ENCODE measurements at places on chromosomes 2 and 18.

- no peak for DNase-seq
Observed at GRCh38 chr2:159379181-159379580, 92.7 kb upstream of the WDSUB1 start.

- no peak for DNase-seq
Observed at GRCh38 chr2:200318940-200319435, 12.5 kb downstream of the SPATS2L start.

DNA sequence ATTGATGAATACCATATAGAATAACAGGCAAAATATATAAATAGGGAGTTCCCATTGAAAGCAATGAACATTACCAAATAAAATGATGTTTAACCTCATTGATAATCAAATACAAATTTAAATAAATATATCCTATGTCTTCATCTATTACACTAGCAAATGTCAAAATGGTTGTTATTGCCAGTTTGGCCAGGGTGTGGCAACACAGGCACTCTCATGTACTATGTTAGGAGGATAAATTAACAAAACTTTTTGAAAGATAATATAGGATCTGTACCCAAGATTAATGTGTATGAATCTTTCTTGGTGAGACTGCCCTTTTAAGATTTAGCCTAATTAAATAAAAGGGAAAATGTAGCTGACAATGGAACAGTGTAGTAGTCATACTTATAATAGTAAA lies 659.3 kb downstream of the ERBB4 start:
- DNase-seq, result no peak

GRCh38 chr2:102708847-102709559 lies 52.8 kb upstream of the TMEM182 start:
- DNase-seq, result no peak

GRCh38 chr2:152563764-152564163 lies 153.5 kb downstream of the PRPF40A start:
- DNase-seq, result no peak

DNA sequence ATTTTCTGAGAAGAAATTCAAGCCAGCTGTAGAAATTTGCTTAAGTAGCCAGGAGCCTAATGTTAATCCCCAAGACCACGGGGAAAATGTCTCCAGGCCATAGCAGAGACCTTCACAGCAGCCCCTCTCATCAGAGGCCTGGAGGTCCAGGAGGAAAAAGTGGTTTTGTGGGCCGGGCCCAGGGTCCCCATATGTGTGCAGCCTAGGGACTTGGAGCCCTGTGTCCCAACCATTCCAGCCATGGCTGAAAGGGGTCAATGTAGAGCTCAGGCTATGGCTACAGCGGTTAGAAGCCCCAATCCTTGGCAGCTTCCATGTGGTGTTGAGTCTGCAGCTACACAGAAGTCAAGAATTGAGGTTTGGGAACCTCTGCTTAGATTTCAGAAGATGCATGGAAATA lies 14.2 kb upstream of the TTC21B start:
- DNase-seq, result no peak

DNA sequence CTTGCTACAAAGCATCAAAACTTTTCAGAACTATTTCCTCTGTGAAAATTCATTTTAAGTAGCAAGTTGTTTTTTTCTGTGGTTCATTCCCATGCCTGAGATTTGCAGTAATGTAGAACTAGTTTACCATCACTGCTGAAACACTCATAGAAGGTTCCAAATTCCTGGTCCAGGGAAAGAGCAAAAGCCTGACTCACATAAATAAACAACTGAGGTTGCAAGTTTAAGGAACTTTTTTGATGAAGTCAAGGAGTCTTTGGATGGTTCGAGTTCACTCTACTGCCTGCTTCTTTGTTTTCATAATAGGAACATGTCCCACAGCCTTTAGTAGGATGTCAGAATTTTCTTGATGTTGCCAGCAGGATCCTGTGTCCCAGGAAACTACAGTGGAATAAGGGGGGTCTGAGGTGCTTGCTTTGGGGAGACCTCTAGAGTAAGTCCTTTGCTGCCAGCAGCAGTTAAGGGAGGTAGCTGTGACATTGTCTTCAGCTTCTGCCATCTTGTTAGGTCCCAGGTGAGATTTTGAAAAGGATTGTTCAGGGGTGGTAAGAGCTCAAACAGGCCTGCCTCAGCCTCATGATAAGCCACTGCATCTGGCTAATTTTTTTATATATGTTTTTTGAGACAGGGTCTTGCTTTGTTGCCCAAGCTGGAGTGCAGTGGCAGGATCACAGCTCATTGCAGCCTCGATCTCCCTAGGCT lies 43.9 kb downstream of the ACSL3 start:
- no peak for DNase-seq

DNA sequence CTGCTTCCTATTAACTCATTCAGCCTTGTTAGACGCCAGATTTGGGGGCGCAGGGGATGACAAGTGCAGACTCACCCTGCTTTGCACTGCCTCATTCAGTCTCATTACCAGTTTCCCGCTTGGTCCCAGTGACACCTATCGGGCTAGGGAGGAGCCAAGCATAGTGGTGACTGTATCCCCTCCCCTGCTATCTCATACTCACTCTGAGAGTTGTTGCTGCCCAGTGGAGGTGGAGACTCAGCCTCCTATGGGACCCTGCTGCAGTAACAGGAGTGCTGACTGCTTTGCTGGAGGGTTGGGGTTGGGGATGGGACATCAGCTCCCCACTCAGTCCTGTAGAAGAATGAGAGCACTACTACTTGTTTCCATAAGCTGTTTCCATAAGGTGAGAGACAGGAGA lies 21.3 kb upstream of the PIK3C3 start:
- no peak for DNase-seq

DNA sequence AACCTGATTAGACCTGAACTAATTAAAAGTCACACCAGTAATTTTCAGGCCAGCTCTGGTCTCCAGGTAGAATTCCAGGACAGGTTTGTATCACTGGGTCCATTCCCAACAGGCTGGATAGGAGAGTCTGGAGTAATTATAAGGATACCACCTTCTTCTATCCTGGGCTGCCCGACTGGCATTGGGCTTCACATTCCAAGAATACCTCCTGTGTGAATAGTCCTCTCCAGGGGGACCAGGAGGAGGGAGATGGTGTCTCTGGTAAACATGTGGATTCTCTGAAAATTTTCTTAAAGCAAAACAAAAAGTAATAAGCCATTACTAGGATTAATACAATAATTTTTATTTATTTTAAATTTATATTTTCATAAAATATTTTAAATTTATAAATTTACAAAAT lies 17.3 kb downstream of the DUSP11 start:
- DNase-seq, result no peak

- no peak for DNase-seq
Observed at GRCh38 chr2:143840601-143841000, 679.3 kb downstream of the ZEB2 start.

DNA sequence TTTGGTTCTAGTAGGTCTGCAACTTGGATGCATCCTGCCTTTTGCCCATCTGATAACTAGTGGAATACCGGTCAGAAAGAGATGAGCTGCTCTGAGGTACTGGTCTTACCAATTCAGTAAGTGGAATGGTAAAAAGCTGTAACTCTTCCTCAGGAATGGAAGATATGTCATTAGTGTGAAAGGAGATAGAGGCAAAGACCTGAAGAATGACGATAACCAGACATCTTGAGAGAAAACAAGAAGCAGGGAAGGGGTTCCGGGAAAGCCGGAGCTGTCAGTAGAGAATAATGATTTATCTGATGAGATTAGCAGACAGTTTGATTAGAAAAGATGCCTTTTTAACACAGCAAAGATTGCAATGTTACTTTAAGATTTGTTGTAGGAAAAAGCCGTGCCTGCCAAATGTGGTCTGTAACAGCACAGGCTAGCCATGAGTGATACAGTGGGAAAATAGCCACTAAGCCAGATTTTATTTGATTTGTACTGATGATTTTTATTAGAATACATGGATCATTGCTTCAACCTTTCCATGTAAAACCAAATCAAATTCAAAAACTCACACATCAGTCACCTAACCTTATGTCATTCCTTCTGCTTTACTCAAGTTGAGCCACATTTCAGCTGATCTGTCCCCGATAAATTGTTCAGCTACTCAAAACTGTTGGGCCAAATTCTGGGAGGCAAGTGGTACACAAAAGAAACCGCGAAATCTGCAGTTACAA lies 110.0 kb downstream of the TCF4 start:
- no peak for DNase-seq

GRCh38 chr2:168087401-168087800 lies 160.0 kb downstream of the STK39 start:
- no peak for DNase-seq

- DNase-seq, result no peak
Observed at GRCh38 chr18:51196118-51196810, 1.2 kb downstream of the MEX3C start.

DNA sequence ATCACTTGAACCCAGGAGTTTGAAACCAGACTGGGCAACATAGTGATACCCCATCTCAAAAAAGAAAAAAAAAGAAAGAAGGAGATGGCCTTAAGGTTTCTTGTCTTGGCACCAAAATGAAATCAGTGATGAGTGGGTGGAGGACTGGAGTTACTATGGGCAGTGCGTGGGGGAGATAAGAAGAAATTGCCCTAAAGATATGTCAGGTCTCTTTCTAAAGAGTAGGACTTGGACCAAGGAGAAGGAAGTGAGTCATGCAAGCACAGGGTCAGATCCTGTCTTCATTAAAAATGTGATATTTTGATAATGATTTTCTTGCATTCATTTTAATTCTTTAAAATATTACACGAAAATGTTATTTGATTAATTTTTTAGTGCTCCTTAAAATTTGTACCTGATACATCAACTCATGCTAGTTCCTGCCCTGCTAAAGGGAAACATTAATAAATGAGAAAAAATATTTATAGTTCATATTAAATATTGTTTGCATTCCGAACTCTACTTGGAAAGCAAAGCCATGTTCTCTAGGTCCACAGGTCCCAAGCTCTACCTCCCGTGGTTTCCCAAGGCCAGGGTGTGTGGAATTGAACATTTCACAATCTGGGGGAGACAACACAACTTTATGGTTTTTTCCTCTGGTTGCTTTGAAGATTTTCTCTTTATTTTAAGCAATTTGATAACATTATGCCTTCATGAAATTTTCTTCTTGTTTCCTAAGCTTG lies 62.6 kb upstream of the CTLA4 start:
- no peak for DNase-seq

- DNase-seq, result no peak
Observed at GRCh38 chr2:98118852-98119251, 31.9 kb downstream of the VWA3B start.

- peak; percentile 42 for DNase-seq
Observed at GRCh38 chr2:180077295-180077906, 70.3 kb upstream of the CWC22 start.

DNA sequence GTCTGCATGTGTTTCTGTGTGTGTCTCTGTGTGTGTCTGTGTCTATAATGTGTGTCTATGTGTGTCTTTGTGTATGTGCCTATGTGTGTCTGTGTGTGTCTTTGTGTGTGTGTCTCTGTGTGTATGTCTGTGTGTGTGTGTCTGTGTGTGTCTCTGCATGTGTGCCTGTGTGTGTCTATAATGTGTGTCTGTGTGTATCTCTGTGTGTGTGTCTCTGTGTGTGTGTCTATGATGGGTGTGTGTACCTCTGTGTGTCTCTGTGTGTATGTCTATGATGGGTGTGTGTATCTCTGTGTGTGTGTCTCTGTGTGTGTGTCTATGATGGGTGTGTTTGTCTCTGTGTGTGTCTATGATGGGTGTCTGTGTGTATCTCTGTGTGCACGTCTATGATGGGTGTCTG lies 126.2 kb upstream of the GPC1 start:
- DNase-seq, result no peak

- DNase-seq, result no peak
Observed at GRCh38 chr2:132373391-132374135, 43.0 kb upstream of the GPR39 start.

DNA sequence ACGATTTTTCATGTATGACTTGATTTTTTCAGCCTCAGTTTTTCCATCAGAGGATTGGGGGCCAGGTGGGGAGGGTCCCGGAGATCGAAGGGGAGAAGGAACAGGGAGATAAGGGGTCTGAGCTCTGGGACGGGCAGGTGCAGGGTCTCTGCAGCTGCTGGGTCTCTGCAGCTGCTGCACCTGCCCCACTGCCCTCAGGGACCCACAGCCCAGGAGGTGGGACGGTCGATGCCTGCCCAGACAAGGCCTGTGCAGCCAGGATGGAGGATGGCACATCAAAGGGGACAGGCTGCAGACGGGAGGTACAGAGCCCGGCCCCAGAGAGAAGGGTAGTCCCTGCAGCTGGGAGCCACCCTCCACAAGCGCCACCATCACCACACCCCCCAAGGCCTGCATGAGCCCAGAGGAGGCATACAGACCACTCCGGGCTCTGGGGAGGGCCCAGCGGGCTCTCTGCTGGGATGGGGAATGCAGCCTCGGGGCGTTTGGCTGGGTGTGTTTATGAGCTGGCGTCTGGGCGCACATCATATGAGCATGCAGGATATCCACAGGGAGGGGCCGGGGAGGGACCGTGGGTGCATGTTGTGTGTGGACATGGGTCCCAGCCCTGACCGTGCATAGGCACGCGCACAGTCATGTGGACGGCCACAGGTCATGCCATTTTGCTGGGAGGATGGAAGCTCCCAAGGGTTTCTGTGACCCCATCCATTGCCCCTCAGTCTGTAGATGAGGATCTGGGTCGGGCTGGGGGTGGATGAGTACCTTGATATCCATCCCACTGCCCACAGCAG lies 34.9 kb upstream of the GPC1 start:
- DNase-seq, result no peak

GRCh38 chr18:21997207-21998143 lies 171.9 kb upstream of the GATA6 start:
- peak; percentile 34 for DNase-seq

DNA sequence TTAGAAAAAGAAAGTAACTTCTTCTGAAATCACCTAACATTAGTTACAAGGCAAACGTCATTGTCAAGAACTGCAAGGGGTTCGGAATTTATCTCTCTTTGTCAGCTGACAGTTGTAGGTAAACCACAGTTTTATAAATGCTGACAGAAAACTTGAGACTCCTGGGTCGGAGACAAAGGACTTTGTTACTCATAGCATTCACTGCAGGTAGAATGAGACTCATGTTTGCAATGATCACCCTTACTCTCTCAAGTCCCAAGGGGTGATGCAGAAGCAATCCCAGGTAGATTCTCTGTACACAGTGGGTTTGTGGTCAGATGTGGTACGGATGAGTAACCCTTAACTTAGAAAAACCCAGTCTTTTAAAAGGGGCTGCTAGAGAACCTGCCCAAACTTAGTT lies 757.8 kb downstream of the TRIB2 start:
- no peak for DNase-seq

DNA sequence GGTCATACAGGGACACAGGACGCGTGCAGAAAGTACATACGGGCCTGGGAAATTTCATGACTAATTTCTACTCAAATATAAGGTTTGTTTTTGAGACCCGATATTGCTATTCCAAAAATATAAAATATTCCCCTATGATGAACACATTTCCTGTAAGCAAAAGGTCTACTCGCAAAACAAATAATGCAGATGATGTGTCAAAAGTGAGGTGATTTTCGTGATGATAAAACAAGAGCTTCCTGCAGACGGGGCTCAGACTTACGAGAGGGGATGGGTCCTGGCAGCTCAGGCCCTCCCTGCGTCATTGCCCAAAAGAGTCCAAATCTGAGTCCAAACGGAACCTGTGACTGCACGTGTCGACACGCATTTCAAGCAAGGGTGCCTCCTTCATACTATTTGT lies 62.7 kb downstream of the MBP start:
- DNase-seq, result no peak

All from NCI-H748 treated with DMSO at 0.1 percent for 48 hours (cell line).